Spinal cord (tissue), 10 donors: ENCODE measurements at places on chromosomes 4 and X.
A peak's percentile ranks its signal among the peaks of the same experiment; 100 is the strongest.

GRCh38 chr4:45661893-45662292 is 462.0 kb downstream of the GABRG1 start:
- no peak for DNase-seq

DNA sequence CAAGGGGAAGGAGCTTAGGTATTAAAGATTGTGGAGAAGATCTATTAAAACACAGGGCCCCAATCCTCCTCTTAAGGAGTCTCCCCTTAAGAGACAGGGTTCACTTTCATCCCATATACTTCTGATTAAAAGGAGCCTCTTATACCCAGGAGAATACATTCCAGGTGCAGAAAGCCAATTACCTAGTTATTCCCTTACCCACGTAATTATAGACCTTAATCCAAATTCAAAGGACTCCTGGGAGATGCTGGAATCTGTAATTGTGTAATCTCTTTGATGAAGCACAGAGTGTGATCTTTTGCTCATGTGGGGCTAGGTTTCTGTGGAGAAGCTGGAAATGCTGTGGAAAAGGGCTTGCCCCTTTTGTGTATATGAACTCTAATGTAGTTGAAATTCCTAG is 1.4 kb upstream of the SEC24B start:
- no peak for DNase-seq

- DNase-seq: peak; percentile 4
Observed at GRCh38 chrX:137427816-137428215, 138.1 kb upstream of the ZIC3 start.

GRCh38 chr4:168558599-168558998 is 61.7 kb downstream of the PALLD start:
- DNase-seq: no peak

DNA sequence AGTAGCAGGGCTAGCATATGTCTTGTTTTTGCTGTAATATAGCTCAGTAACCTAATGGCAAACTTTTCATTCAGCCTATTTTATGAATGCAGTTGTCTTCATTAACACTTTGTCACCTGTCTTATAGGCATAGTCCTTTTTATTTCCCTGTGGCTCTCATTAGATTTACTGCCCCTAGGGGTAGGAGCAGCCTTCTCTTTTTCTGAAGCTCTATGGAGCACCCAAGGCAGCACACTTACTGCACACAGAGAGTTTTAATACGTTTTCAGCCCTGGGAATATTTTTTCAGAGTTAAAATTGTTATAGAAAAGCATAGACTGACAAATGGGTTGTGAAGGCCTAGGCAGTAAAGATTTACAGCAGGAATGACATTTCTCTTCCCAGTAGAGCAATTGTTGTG is 406.8 kb downstream of the TMA16 start:
- no peak for DNase-seq

DNA sequence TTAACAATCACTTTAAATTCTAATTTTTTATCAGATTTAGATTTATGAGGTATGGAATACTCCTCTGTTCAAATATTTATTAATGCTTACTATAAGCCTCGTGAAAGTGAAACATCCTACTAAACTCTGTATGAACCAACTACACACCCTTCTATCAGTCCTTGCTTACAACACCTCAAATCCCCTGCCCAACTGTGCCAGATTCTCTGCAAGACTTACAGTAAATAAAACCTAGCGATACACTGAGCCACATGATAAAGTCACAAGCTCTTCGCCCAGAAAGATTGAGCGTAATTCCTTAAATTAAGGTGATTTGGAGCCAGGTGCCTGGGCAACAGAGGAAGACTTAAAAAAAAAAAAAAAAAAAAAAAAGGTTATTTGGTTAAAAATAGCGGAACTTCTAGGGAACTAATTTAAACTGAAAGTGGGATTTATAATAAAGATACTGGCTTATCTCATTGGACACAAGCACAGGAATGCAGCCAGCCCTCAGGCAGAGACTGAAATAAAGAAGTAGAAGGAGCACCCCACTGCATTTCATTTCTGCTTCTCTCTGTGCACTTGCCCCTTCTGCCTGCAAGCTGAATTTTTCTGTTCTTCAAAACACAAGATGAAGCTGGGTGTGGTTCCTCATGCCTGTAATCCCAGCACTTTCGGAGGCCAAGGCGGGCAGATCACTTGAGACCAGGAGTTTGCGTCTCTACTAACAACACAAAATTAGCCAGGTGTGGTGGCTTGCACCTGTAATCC is 17.5 kb upstream of the C4orf36 start:
- DNase-seq: no peak

DNA sequence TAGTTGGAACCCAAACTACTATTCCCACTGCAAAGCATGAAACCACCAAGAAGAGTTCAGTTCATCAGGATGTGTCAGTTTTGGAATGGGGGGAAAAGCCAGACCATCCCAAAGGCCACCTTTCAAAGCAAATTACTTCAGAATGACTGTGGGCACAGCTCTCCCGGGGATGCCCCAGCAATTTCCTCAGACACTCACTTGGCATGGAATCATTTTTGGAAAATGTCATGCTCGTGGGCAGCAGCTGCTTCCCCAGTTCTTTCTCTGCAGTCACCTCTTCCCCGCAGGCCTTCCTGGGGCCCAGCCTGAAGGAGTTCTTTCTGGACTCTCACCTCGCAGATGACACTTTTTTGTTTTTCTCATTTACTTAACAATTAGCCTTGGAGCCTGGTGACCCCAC is 350.3 kb downstream of the NR3C2 start:
- DNase-seq: no peak

DNA sequence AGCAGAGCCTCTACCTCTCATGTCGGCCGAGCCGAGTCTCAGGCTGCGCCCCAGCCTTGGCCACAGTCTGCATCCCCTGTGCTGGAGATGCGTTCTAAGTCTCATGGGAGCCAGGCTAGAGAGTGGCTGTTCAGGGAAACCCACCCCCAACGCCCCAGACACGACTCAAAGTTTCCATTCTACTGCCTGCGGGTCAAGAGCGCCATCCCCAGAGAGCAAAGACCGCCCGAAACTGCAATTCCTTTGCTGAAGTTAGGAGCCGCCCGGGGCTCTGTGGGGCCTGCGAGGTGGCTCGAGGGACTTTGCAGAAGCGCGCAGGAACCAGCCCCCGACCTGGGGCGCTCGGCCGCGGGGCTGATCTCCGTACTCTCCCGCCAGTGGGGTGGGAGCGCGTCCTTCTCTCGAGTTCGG is 10.0 kb upstream of the ELF4 start:
- no peak for DNase-seq

GRCh38 chr4:187103351-187103750 is 379.7 kb upstream of the FAT1 start:
- no peak for DNase-seq

GRCh38 chr4:149328161-149328560 is 487.5 kb downstream of the IQCM start:
- no peak for DNase-seq

- DNase-seq: no peak
Observed at GRCh38 chrX:153635788-153636668, 11.0 kb upstream of the DUSP9 start.

DNA sequence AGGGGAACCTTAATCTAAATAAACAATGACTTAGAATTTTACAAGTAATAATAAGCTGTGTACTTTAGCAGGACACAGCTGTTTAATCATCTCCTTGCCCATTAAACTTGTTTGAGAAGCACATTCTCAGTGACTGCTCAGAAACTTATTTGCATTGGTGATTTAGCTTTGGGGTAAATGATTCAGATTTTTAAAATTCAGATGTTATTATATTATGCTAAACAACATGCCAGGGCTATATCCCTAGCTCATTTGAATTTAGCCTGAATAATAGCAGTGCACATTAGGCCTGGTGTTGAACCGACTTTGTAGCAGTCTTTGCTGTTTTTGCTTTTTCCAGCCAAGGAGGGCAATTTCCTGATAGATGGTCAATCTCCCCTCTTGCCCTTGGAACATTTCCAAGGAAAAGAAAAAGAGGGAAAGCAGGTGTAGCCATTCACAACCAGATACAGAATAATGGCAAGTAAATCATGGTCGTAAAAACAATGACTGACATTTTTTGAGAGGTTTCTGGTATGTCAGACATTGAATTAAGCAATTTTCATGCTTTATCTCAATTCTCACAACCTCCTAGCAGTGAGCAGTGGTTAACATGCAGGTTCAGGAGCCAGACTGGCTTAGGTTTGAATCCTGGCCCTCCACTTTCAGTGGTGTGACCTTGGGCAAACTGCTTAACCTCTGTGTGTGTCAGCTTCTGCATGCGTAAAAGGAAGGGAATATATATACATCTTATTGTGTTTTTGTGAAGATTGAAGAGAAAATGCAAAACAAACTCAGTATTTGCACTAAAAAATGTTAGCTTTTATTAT is 16.8 kb downstream of the ARHGEF38 start:
- no peak for DNase-seq

- no peak for DNase-seq
Observed at GRCh38 chr4:173805884-173806283, 275.9 kb upstream of the HAND2 start.

DNA sequence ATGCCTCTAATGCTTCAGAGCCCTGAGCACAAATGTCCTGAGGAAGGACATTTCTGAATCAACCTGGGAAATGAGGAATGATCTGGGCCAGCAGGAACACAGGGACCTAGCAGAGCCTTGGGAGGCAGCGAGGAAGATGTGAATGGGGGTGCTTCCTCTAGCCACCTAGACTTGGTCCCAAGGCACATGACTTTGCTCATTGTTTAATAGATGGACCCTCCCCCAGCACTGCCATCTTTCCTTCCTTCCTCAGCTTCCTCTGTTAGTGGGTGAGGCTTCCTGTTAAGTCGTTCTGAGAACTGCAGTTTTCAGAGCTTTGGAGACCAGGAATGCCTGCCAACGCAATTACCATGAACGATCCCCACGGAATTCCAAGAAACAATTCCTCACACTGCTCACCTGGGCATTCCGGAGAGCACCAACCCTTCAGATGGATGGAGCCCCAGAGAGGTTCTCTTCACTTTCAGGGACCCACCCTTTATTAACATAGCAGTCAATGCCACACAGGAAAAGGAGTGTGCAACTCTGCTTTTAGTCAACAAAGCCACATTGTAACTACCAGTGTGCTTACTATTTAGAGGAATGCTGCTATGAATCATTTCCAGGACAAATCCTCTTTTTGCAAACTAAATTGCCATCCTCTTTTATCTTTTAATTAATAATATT is 48.5 kb upstream of the STIM2 start:
- no peak for DNase-seq

DNA sequence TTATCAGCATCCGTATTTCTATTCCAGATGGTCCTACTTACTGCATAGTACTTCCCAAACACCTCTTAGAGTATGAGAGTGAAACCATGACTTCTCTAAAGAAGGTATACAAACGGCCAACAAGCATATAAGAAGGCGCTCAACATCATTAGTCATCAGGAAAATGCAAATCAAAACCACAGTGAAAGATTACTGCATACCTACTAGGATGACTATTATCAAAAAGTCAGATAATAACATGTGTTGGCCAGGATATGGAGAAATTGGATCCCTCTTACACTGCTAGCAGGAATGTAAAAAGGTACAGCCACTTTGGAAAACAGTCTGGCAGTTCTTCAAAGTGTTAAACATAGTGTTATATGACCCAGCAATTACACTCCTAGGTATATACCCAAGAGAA is 215.3 kb upstream of the CXorf66 start:
- no peak for DNase-seq

GRCh38 chr4:165621983-165622382 is 243.2 kb downstream of the CPE start:
- DNase-seq: no peak

- DNase-seq: no peak
Observed at GRCh38 chr4:169582706-169583105, 29.7 kb downstream of the NEK1 start.

- DNase-seq: no peak
Observed at GRCh38 chr4:3341760-3342159, 48.9 kb downstream of the RGS12 start.

DNA sequence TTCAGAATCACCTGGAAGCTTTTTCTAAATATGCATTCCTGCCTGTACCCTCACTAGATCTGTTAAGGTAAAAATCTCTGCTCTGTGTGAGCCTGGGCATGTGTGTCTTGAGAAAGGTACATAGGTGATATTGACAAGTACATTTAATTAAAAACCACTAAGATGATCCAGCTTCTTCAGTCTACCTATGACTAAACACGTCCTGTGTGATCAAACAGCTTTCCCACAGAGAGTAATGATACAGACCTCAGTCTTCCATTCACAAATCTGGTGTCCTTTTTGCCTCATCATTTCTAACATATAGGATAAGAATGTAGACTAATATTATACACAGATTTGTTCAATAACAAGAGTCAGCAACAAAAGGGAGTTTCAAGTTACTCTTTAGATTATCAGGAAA is 42.6 kb downstream of the GALNT7 start:
- no peak for DNase-seq

- no peak for DNase-seq
Observed at GRCh38 chrX:152149648-152150047, 11.3 kb upstream of the MAGEA10 start.

GRCh38 chrX:154096140-154097002 is 1.1 kb downstream of the MECP2 start:
- no peak for DNase-seq
